Suppressor macrophage treated with lipopolysaccharide for 1 hour (primary cell): ENCODE measurements at places on chromosomes 4 and X.

DNA sequence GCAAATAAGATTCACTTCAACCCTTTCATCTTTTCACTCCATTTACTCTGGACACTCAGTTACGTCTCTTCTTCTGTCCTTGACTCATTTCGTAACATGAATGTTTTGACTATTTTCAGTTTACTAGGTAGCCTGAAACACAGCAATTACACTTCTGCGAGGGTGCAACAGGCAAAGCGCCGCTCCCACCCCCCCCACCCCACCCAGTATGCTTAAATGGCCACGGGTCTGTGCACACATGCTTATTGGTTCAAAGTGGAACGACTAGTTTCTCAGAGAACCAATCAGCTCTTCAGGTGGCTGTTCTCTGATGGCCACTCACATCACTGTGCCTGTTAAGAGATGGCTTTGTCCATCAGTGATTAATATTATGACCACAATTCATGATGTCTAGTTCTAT, 3.5 kb downstream of the BEND4 start:
- DNase-seq, result no peak

GRCh38 chrX:134453631-134454030, 6.3 kb upstream of the HPRT1 start:
- no peak for DNase-seq

DNA sequence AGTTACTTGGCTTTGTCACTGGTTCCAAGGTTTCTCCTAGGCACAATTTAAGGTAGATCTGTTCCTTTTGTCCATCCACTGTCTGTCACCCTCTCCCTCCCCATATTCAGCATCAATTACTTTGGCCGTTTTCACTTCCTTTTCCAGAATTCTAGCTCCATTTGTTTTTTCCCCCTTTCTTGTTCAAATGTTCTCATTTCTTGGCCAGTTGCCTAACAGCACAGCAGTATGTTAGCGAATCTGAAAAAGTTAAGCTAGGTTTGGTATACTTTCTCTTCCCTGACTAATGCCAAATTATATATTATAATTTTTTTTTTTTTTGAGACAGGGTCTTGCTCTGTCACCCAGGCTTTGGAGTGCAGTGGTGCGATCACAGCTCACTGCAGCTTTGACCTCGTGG, 409.1 kb upstream of the TEX13C start:
- DNase-seq, result no peak

DNA sequence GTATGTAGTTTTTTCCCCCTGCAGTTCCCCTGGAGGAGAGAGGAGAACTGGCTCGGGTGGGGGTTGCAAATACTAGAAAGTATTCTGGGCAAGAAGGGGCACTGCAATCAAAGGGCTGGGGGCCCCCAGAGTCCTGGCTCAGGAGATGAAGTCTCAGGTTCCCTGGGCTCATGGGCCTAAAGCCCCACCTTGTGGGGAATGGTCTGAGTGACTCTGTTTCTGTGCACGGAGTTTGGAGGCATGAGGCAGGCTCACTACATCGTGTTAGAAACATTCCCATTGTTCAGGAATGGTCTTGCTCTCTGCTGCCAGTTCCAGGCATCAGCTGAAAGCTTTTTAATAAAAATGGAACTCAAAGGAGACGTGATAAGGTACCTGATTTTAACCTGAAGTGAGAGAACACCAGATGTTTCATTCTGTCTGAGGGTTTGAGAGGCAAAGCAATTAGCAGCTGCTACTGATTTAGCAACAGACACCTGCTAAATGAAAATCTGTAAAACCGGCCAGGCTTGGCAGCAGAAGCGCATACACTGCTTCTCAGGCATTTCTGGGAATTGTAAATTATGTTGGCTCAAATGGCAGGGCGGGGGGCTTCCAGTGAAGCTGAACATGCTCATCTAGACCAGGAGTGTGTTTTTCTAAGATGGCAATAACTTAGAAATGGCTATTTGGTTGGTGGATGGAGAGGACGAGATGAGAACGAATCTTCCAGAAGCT, 122.7 kb downstream of the TMEM164 start:
- DNase-seq, result no peak

- DNase-seq, result no peak
These were observed 132.2 kb upstream of the C1QTNF7 start for GRCh38 chr4:15295421-15296162.

GRCh38 chr4:10765386-10765785, 80.8 kb upstream of the CLNK start:
- no peak for DNase-seq

DNA sequence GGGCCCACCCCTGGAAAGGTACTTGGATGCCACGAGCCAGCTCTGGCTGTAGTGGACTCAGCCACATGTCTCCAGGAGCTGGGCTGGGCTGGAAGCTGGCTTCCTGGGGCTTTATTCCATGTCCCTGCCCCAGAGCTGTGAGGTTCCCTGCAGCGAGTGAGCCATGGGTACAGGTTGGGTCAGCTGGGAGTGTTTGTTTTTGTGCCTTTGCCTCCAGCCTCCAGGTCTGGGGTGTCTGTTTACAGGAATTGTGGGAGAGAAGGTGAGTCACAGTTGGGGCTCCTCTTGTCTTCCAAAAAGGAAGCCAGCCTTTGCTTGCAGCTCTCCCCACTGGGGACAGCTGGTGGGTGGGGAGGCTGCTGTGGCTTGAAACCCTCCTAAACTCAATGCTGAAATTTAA, 21.5 kb downstream of the SORCS2 start:
- DNase-seq, result no peak

GRCh38 chr4:110669663-110670062, 46.8 kb upstream of the PITX2 start:
- no peak for DNase-seq

GRCh38 chr4:86935853-86936733, 1.3 kb downstream of the AFF1 start:
- peak; percentile 88 for DNase-seq

DNA sequence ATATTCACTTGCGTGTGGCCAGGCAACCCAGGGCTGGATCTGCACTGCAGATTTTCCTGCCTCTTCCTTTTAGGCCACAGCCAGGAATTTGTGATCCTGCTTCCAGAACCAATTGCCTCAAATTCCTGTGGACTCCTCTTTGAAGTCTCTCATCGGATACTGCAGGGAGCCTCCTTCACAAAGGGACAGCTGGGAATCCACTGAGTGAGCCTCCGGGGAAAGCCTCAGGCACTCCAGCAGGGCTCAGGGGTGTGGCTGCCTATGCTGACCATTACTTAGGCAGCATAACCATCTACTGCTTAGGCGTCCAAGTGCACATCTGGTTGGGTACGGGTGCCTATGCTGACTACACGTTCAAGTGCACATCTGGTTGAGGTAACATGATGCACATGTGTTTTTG, 321.5 kb downstream of the NLGN4X start:
- no peak for DNase-seq

DNA sequence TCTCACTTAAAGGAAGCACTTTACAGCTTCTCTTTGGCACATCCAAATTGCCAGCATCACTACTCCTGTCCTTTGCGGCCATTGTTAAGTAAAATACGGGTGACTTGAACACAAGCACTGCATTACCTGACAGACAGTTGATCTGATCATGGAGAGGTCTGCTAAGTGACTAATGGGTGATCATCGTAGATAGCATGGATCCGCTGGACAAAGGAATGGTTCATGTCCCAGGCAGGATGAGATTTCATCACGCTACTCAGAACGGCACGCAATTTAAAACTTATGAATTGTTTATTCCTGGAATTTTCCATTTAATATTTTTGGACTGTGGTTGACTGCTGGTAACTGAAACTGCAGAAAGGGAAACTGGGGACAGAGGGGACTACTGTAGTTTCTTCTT, 94.1 kb downstream of the NEUROG2 start:
- no peak for DNase-seq

DNA sequence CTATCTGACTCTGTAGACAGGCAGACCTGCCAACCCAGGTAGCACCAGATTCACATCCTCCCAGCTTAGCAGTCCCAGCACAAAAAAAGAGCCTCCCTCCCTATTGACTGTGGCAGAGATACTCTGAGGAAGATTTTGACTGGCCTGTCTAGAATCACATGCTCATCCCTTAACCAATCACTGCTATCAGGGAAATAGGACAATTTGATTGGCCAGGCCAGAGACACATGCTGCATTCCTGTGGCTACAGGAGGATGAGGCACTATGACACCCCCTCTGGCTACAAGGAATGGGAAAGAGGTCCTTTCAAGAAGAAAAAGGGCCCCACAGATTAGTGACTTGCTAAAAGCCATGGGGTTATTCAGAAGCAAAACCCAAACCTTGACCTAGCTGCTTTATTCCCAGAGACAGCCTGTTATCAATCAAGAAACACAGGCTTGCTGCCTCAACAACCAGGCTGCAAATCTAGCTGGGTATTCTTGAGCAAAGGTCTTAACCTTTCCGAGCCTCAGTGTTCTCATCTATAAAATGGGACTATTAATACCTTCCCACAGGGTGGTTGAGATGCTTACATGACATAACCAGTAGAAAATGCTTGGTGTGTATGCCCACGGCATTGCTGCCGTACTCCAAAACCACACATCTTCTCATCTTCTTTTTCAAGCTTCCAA, 147.6 kb downstream of the BCOR start:
- DNase-seq, result no peak

DNA sequence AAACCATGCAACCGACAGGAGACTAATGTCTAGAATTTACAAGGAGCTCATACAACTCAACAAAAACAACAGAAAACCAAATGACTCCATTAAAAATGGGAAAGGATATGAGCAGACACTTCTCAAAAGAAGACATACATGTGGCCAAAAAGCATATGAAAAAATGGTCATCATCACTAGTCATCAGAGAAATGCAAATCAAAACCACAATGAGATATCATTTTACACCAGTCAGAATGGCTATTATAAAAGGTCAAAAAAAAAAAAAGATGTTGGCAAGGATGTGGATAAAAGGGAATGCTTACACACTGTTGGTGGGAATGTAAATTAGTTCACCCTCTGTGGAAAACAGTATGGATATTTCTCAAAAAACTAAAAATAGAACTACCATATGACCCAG, 50.5 kb upstream of the CHRDL1 start:
- no peak for DNase-seq

DNA sequence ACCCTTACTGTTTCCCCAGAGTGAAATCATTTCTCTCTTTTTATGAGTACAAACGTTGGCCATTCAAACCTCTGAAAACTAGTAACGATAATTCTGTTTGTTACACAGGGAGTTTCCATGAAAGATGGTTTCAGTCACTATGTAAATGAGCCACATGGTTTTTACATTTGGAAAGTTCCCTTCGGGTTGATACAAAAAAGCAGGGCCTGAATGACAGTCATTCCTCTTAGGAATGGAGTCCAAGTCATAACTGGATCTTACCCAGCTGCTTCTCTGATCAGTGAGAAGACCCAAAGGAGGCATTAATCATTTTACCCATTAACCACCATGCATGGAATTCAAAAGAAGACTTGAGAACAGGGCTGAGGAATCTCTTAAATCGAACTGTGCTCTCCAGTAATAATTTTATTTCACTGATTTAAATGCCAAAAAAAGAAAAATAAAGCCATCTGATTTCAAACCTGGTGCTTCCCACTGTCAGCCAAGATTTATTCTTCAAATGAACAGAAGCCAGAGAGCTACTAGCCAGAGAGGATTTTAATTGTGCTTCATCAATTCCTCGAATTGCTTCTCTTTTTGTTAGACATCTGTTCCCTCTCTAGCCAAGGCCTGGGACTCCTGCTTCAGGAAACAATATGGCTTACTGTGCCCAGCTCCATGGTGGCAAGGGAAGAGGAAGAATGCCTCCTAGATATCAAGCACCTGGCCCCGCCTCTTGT, 3.2 kb downstream of the SOWAHB start:
- DNase-seq, result no peak

- peak; percentile 31 for DNase-seq
These were observed 7.8 kb downstream of the ARAF start for GRCh38 chrX:47568656-47569295.

DNA sequence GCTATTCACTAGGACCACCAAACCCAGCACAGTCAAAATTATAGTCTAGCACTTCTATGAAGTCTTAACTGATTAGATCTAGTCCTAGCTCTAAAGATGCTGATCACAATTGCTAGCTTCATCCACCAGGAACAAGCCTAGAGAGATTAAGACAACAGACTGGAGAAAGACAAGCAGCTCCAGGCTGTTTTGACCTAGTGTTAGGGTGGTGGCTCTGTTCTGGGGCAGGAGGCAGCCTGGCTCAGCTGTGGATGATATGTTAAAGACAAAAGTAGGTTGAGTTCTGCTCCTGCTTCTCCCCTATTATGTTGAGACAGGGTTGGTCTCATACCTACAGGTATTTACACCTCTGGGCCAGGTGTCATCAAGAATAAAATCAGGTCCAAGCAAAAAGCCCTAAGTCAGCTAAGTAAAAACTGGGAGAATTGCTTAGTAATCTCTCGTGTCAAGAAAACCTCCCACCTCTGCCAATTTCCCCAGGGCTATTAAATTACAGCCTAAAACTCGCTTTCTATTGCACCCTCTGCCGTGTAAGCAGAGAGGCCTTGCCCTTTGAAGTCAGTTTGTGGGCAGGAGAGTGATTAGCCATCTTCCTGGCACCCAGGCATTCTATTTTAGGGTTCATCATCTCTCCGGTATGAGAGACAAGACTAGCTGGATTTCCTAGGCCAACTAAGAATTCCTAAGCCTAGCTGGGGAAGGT, 39.9 kb downstream of the RAB40AL start:
- DNase-seq, result no peak

- DNase-seq, result no peak
These were observed 9.8 kb upstream of the RTL5 start for GRCh38 chrX:72141372-72142004.

- peak; percentile 76 for DNase-seq
These were observed 238.4 kb upstream of the PSAPL1 start for GRCh38 chr4:7673121-7673520.

DNA sequence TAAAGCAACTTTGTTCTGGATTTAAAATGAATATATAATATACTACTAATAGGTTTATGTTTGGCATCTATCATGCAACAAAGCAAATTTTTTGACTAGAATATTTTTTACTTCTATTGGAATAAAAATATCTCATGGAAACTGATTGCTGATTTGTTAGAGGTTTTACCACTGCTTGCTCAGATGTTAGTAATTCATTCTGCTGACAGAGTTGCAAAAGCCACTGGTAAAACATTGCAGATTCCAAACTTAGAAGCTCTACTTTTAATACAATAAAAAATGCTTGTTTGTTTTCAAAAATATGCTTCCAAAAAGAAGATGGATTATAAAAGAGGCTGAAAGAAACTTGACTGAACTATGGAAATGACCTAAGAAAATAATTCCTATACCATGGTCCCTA, 795.2 kb downstream of the PCDH18 start:
- DNase-seq, result no peak

- DNase-seq, result no peak
These were observed 14.6 kb downstream of the ALB start for GRCh38 chr4:73418677-73419076.

DNA sequence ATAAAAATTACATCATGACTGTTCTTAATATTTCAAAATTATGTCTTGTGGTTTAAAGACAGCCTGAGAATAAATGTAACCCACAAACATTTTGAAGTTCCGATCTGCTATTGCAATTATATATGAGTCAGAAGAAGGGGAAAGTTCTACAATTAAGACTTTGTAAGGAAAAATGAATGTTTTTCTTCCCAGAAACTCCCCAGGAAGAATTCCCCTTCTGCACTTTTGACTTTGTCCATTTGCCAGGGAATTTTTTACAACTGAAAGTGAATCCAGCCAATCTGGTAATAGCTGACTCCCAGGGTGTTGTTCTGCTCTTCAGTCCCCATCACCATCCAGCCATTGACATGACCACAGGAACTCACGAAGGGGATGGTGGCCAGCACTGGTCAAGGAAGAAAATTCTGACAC, 61.6 kb upstream of the NOCT start:
- peak; percentile 84 for DNase-seq

- peak; percentile 81 for DNase-seq
These were observed at the start of gene SLC25A43 for GRCh38 chrX:119398974-119399771. TSS of gene SLC25A43 (plus strand) at chrX:119399336. CDS start at chrX:119399404, 68 bp downstream.

- DNase-seq, result peak; percentile 44
These were observed 14.7 kb downstream of the CHST7 start for GRCh38 chrX:46588263-46588662.

GRCh38 chr4:144757969-144758368, 112.0 kb downstream of the HHIP start:
- no peak for DNase-seq
